ENCODE measurements at places on chromosomes 5 and 9.

GRCh38 chr9:38680837-38681445 is 39.0 kb downstream of the FAM240B start:
- no peak for DNase-seq

DNA sequence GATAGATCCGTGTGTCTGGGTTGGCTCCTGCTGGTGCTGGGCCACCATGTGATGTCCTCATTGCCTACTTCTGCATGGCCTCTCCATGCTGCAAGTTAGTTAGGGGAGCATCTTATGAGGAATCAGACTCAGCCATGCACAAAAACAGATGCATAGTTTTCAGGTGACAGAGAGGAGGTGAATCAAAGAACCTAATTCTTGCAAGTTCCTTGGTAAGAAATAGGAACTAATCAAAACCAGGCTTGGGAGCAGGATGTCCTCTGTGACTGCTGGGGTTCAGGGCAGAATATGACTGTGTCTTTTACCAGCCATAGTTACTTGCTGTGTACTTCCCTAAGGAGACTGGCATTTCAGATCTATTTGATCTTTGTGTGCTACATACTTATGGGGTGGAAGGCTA is 61.6 kb downstream of the C9orf152 start:
- DNase-seq: no peak

DNA sequence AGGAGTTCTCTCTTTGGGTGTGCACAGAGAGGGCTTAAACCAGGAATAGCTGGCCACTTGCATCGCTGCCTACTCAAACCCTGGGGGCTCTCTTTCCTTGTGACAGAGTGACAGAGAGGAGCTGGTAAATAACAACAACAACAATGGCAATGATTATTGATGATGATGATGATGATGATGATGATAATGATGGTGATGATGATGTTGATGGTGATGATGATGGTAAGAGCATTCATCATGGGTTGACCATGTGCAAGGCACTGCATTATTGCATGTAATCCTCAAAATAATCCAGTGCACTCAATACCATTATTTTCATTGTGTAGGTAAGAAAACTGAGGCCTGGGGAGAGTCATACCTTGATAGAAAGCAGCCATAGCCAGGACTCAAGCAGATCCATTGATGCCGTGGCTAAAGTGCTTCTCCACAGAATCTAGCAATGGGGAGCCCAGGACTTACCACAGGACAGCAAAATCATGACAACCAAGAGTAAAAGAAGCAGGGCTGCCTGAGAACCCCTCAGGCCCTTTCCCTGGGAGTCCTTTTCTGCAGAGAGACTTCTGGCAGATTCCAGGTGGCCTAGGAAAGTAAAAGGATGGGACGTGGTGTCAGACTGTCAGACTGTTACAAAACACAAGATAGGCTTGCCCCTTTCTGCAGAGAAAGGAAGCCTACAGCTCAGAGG is 4.8 kb downstream of the FOXI1 start:
- no peak for DNase-seq

DNA sequence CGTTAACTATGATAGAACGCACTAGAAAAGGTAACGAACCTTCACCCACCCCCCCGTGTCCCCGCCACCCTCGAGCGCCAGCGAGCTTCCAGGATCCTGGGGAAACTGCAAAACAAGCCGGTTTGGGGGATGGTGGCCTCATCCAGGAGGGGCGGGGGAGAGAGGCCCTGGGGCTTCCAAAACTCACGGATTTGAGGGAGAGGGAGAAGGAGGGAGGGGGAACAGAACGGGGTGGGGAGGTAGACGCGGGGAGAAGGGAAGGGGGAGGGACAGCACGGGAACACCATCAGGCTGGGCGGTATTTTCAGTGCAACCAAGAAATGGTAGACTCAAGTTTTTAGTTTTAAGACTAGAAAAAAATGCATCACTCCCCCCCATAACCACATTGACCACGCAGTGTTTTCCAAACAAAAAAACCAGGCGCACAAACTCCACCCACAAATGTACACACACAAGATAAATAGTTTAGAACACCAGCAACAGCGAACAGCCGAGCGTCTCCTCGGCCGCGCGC is 1.4 kb downstream of the NRARP start:
- DNase-seq: peak; percentile 51

DNA sequence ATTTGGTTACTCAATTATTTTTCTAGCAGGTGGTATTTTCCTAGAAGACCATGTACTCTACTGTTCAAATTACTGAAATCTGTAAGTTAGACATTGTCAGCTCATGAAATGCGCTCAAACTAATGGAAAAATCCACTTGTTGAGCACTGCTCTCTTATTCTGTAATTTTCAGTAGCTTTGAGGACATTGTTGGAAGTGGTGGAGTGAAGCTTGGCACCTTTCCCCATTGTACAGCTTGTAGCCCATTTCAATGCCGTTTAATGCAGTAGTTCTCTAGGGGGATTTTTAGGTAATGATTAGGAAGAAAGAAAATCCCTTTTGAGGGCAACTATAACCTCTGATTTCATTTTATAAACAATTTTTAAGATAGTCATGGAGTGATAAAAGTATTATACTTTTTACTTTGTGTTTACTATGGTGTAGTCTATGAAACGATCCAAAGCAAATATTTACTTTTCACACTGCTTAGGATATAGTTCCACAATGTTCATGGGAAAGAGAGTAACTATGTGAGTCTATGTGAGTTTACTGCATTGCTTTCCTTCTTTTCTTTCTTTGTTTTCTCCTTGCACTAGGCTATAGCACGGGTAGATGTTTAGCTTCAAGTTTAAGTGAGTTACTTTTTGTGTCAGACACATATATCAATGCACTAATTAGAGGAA is 165.8 kb upstream of the ANKH start:
- no peak for DNase-seq

GRCh38 chr5:122401976-122402725 is 90.1 kb downstream of the SNCAIP start:
- no peak for DNase-seq

DNA sequence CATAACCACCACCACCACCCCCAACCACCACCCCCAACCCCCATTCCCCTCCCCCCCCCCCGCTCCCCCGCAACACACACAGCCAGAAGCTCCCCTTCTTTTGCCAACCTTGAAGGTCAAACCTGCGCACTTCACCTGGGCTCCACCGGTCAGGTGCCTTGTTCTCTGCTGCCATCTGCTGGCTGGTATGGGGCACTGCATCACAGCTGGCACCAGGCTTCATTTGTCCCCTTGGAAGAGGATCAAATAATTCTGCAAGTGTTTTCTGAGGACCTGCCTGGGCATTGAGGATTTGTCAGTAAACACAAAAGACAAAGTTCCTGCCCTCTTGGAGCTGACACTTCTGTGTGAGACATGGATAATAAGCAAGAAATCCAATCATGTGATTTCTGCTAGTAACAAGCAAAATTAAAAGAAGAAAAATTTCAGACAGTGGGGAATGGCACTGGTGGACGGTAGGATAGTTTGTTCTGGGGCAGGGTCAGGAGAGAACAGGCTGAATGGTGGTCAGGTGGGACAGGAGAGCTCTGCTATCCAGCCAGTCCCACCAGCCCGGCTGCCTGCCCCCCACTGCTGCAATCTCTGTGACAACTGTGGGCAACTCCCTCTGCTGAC is 55.6 kb upstream of the LMX1B start:
- DNase-seq: peak; percentile 68

- DNase-seq: peak; percentile 29
These were observed 88.9 kb downstream of the S1PR3 start for GRCh38 chr9:89080193-89080592.

DNA sequence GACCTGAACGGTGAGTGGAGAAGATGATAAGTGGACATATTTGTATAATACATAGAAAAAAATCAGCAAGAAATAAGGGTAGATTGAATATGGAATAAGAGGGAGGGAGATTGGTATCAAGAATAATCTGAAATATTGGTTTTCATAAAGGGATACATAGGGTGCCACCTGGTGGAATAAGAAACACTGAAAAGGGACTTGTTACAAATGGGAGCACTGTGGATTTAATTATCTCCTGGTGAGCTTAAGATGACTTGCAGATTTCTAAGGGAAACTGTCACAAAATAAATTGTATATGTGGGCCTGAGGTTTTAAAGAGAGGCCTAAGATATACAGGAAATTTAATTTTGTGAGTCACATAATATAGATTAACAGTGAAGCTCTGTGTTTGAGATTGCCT is 1403.5 kb upstream of the CDH18 start:
- DNase-seq: no peak

DNA sequence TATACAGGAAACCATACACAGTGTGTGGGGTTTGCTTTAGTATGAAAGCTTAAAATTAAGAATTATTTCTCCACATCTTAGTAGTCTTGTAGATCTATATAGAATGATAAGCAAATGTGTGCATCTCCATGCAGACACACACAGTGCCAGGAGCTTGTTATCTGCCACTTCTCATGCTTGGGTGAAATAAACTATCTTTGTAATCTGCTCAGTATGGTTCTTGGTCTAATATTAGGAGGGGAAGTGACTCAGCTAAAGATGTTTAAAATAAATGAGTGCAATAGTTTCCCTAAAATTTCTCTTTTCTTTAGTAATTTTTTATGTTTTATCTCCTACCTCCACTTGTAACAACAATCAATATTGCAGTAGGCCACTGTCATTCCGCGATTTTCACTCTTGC is 689.6 kb downstream of the TAF11L14 start:
- no peak for DNase-seq

DNA sequence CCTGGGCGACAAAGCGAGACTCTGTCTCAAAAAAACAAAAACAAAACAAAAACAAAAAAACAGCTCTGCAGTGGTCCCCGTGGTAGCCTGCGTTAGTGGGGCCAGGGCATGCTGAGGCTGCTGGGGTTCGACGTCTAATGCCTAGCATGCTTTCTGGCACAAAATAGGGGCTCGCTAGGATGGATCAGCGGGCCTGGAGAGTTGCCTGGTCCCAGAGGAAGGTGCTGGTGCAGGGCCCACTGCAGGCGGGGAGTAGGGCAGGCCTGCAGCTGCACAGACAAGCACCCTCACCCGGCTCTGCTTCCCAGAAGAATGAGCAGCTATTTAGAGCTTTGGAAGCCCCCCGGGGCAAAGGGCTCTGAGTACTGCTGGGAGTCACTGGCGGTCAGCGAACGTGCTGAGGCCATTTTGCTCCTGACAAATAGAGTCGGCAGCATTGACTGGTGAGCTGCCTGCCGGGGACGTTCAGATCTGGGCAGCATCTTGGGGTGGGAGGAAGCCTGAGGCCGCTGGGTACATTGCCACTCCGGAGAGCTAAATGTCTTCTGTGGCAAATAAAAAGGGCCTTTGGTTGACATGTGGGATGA is 126.7 kb downstream of the OLFM1 start:
- no peak for DNase-seq

DNA sequence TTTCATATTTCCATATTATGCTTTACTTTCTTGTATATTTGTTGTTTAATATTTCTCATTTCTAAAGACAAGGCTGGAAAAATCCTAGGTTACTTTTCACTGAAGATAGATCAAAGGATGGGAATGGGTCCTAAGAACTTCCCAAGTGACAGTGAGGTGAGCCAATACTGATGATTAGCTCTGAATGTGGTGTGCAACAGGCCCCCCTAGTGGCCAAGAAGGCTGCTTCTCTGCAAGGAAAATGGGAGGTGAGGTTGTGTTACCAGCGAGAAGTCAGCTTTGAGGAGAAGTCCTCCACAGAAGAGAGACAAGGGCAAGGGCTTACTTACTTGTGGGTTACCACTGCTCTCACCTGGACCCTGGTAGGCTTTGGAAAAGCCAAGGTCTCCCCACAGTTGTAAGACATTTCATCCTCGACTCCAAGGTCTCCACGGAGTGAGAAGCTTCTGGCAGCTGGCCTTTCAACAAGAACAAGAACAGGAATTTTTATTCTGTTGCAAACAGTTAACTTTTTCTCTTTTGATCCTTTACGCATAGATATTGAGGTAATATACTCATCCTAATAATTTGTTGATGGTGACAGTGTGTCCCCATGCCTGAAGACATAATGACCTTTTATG is 69.9 kb downstream of the MAMDC2 start:
- peak; percentile 39 for DNase-seq

GRCh38 chr5:174120401-174121005 is 75.0 kb downstream of the NSG2 start:
- DNase-seq: no peak

DNA sequence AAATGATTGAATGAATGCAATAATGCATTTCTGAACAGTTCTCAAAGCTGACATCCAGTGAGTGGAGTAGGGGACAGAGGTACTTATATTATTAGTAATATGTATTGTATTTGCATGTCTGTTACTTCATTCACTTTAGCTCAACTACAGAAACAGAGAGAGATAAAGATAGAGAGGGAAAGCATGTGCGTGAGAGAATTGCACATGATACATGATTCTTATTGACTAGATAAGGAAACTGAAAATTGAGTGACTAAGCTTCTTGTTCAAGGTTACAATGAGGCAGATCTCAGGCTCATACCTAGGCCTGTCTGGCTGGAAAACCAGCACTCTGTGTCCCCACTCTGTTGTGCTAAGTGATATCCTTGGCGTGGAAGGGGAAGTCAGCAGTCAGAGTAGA is 337.7 kb upstream of the KLF4 start:
- DNase-seq: no peak
